Stimulated activated CD4-positive, alpha-beta T cell treated with anti-CD3 and anti-CD28 coated beads, Interleukin-4, amount 100 ng/mL, for 1 hour (primary cell): ENCODE measurements at places on chromosomes 1 and 21.

GRCh38 chr1:233080286-233080685 lies 129.9 kb downstream of the NTPCR start:
- no peak for DNase-seq

DNA sequence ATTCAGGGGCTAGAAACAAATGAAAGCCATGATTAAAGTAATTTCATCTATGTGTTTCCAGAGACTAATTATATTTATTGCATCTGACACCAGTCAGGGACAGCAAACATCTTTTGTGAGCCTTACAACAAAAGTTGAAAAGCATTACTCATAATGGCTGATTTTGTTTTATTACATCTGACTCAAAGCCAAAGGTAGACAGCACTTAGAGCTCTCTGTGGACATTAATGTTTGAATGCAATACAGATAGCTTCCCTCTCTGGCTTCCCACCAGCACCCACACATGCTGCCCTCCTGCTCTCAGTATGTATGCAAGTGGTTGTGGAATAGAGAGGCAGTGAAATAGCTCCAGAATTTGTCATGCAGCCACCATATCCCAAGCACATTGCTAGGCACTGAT lies 198.7 kb downstream of the SETD4 start:
- DNase-seq = no peak

GRCh38 chr1:99645203-99645602 lies 710 bp upstream of the PALMD start:
- DNase-seq = no peak

GRCh38 chr1:179380299-179380698 lies 14.5 kb downstream of the AXDND1 start:
- no peak for DNase-seq

DNA sequence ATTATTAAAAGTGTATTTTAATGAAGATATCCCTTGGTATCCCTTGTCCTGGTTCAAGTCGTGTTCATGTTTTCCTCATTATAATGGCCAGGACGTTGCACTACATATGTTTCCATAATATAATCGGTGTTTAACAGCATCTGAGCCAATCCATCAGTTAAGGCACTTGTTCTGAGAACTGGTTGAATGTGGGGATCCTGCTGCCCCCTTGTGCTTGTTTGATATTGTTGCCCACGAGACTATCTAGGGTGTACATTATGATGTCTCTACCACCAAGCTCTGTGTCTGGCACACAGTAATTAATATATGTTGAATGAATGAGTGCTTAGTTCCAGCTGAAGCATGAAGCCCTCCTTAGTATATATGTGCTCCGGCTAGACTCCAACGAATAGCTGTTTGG lies 193.0 kb downstream of the CACNA1E start:
- DNase-seq = no peak

GRCh38 chr1:62259551-62259950 lies 59.7 kb downstream of the KANK4 start:
- DNase-seq = no peak

- no peak for DNase-seq
Observed at GRCh38 chr21:46483300-46484295, 24.9 kb downstream of the DIP2A start.

- DNase-seq = no peak
Observed at GRCh38 chr1:82625537-82625936, 824.8 kb downstream of the ADGRL2 start.

DNA sequence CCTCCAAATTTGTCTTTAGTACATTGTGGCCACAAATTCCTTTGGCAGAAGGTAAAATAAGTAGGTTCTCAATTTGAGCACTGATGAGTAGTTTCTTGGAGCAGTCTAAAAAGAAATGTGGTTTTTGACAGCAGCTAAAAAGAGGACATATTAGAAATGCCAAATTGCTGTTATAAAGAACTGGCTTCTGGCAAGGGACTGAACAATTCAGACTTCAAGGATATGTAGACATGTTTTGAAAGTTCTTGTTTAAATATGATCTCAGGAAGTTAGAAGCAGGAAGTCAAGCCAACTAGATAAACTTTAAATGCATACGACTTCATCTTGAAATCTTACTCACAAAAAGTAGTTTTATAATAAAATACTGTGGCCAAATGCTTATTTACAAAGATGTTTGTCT lies 18.8 kb downstream of the C1orf52 start:
- no peak for DNase-seq

DNA sequence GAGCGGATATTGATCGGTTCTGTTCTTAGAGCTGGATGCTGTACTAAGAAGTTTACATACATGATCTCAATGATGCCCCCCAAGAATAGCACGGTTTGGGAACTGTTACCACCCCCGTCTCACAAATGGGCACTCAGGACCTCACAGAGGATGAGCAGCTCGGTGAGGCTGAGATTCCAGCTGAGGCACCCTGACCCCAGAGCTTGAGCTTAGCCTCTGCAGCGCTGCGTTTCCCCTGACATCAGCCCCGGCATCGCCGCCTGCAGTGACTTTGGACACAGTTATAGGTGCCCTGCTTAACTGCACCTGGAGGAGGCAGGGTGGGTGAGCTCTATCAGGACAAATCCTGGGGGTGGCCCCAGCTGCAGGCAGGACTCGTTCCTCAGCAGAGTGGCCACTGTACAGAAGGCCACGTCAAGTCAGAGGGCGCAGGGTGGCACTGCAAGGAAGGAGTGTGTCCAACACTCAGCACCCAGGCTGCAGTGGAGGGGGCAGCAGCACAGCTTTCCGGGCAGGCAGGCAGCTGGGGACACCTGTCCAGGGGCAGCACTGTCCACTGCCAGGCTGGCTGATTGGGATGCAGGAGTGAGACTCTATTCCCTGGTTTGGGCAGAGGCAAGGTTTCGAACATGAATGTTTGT lies 65.8 kb upstream of the ABCG1 start:
- no peak for DNase-seq

GRCh38 chr1:22888320-22889075 lies 84.2 kb downstream of the LACTBL1 start:
- no peak for DNase-seq

DNA sequence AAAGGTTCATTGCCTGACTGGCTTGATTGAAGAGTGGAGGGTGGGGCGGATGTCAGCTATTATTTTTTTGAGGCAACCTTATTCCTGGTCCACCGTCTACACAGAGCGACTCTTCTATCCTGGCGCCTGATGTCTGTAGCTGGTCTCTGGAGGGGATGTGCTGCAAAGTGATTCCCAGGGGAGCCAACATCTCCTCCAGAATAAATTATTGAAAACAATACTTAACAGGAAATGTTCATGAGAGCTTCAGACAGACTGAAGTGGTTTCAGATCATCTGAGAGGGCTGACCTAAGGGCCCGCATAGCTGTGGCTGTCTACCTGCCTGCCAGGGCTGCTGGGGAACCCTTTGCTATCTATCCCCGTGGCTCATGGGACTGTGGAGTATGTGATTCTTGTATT lies 66.7 kb downstream of the TEX35 start:
- no peak for DNase-seq

DNA sequence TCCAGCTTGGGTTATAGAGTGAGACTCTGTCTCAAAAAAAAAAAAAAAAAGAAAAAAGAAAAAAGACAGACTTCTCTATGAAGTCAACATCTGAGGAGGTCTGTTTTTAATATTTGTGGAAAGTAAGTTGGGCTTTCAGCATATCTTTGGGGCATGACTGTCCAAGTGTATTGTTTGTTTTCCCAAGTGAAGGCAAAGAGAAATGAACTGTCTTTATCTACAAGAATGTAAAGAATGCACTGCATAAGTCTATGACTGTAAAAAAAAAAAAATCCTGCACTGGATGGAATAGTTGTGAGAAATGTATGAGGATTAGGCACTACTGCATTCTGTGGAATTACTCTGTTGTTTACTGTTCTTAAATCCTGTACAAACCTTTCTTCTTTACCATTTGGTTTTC lies 45.6 kb upstream of the TMEM61 start:
- no peak for DNase-seq

DNA sequence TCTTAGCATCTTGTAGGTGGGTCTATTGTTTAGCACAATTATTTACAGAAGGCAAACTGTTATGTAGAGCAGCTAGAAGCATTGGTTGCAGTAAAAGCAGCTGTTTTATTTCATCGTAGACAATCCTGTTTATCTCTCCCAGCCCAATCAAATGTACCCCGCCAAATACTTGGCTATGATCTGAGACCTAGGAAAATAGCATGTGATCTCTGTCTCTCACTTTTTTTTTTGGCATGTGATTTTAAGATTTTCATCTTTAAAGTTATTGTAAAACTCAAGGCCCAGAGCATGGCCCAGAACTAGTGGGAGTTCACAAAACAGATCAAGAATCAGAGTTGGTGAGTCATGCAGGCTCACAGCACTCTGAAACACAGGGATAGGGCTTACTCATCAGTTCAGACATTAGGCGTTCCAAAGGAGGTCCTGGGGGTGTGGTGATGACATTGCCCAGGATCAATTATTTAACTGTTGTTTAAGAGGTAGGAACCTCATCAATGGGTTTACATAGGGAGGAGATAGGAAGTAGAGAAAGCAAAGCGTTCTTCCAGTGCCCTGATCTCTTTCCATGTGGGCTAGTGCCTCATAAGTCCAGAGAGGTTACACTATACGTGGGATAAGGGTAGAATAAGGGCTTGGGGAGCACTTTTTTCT lies 40.2 kb downstream of the TBX19 start:
- no peak for DNase-seq

GRCh38 chr21:39661121-39661520 lies 48.4 kb downstream of the B3GALT5 start:
- DNase-seq = no peak

DNA sequence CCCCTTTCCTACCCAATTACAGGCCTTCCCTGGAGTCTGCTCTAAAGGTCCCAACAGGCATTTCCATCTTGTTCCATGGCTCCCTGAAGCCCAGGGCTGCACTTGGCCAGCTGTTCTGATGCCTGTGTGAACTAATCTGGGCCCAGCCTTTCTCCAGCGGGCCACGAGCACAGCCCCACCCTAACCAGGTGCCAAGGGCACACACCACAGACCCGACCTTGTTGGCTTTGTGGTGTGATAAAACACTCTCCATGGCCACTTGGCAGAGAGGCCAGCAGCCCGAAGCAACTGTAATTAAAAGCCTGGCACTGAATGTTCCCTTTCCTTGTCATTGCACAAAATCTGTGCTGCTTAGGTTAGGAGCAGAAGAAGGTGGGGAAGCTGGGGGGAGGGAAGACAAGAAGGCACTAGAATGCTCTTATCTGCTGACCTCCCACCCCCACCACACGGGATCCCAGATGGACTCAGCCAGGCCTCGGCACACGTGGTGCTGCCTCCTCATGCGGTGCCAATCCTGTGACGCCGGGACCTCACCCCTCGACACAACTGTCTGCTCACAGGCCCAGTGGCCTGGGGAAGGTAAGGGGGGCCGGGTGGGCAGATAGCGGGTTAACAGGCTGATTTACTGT lies 9.9 kb downstream of the HCRTR1 start:
- no peak for DNase-seq

DNA sequence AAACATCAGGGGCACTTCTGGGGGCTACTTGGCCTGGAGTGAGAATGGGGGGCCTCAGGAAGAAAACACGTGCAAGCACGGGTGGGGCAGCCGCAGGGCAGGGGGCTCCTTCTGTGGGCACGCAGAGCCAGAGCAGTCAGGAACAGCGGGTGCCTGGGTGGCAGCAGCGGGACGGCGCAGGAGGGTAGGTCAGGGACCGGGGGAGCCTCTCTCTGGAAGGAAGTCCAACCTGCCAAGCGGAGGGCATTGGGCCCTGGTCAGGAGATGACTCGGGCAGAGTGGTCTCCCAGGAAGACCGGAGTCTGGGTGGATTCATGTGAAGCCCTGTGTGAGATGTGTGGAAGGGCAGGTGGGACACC lies 27.1 kb downstream of the CTNNBIP1 start:
- DNase-seq = no peak

GRCh38 chr21:41459884-41460534 lies 34.0 kb downstream of the MX1 start:
- no peak for DNase-seq

DNA sequence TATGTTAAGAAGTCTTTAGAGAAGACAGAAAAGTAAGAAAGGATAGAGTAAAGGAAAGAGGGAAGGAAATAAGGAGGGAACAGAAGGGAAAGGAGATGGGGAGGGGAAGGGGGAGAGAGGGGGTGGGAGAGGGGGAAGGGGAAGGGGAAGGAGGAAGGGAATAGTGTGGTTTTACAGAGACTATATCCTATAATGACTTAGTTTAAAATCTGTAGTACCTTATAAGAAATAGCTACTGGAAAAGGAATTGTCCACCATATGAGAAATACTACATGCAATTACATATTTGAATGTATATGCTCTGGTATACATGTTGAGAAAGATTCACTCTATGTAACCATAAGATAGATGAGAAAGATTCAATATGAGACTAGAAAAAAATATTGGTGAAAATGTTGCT lies 1042.3 kb downstream of the BRINP3 start:
- no peak for DNase-seq

DNA sequence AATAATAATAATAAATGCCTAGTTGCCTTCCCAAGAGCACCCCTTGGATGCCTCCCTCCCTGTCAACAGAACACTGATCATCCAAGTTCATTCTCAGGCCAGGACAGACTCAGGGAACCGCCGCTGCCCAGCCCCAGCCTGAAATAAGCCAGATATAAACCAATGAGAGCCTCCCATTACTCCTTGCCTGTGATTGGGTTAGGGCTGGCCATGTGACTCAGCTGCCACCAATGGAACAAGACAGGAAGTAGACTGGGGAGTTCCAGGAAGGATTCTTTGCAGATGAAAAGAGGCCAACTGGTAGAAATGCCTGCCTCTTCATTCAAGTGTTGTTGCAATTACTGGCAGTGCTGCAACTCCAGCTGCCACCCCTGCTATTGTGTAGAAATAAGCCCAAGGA lies 146.4 kb upstream of the TIAM1 start:
- no peak for DNase-seq

DNA sequence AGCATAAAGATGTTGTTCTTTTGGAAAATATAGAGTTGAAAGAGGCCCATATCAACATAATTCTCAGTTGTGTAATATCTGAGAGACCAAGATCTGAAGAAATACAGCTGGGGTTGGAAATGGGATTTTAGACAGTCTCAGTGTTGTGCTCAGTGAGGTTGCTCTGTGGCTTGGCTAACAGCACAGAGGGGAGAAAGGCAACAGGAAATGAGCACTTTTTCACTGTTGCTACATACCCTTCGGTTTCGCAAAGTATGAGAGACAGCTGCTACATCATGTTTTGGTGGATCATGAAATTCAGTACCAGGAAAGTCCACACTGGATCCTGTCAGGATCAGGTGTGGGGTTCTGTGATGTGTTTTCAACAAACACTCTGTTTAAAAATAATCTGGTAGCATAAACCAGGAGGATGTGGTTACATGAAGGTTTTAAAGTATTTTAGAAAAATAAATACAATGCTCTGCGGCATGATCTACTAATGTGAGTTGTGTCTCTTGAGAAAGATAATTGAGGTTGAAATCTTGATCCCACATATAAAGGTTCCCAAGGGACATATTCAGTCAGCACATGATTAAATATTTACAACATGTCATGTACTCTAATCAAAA lies 7.0 kb upstream of the GPR88 start:
- no peak for DNase-seq

GRCh38 chr1:83928396-83928795 lies 70.5 kb downstream of the TTLL7 start:
- no peak for DNase-seq
